IMR-90 (cell line): ENCODE measurements at places on chromosomes 16 and 17. TPM values are rescaled to one million over a fixed set of nuclear protein-coding genes. Genes with fewer than 3 reads are reported as not detected.
A peak's percentile ranks its signal among the peaks of the same experiment; 100 is the strongest.

The ADAT1 gene
- 22.7 and 23.4 TPM in 2 replicates for polyA plus RNA-seq

DNA sequence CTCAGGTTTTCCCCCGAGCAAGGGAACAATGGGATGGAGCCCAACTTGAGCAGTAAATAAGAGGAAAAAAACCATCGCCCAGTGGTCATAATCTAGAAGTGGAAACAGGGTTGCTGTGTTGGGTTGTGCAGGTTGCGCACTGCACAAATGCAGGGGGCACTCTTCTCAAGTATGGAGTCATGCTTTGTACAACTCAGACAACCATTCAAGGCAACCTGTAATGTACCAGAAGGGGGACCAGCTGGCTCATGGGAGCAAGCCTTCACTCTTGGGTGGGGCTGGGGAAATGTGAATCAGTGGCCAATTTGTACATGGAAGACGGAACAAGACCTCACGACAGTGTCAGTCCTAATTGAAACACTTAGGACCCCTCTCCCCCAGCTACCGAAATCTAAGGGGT lies 23.9 kb upstream of the LITAF start:
- DNase-seq: no peak

DNA sequence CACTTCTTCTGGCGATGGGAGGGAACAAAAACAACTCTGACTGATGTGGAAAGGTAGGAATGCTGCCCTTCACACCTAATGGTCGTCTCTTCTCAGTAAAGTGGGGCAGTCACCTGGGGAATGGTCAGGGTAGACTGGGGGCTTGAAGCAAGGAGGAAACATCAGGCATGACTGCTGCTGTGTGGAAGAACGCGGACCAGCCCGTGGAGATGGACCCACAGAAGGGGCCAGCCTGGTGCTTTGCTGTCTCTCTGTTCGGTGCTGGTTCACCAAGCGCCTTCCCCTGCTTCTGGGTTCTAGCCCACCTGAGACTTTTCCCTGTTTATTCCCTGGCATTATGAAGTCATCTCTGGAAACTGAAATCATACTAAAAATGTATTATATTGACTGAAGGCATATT lies 96.2 kb upstream of the DNAH17 start:
- no peak for DNase-seq

The DNAH9 gene
- polyA plus RNA-seq: not detected in 2 replicates

The MAP2K4 gene
- 12.2 and 14.5 TPM in 2 replicates for polyA plus RNA-seq

The NLRC3 gene
- polyA plus RNA-seq: not detected in 2 replicates

The TMEM114 gene
- not detected in 2 replicates for polyA plus RNA-seq

DNA sequence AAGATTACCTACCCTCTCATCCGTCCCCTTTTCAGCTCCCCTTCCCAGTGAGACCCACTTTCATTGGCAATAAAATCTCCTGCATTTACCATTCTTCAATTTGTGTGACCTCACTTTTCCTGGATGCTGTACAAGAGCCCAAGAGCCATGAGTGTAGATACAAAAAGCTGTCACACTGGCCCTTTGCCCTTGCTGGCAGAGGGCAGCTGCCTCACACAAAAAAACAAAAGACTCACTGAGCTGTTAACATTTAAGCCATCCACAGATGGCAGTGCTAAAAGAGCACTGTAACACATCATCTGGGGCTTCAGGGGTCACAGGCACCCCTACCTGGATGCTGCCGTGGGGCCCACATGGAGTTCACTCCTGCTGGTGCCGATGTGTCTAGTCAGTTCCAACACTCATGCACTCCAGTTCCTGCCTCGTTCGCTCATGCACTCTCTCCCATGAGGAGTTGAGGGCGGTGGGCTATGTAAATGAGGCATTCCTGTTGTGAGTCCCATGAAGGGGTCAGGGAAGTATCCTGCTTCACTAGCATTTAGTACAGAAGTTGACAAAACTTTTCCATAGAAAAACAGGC lies 123.1 kb downstream of the CA10 start:
- no peak for DNase-seq

DNA sequence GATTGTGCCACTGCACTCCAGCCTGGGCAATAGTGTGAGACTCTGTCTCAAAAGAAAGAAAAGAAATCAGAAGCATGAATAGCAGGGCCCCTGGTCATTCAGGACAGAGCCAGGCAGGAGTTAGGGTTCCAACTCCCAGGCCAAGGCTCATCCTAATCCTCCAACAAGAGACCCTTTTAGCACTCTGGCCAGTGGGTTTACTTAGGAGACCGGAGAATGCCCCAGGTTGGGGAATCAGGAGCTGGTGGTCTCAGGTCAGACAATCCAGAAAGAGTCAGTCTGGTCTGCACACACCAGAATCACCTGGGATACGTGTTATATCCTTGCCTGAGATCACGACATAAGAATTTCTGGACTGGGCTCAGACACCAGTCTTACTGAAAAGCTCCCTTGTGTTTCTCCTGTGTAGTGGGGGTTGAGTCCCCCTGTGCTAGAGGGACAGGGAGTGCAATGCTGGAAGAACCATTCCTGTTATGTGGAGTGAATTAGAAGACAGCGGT lies 48.7 kb downstream of the CCDC42 start:
- no peak for DNase-seq

- no peak for DNase-seq
These were observed 474.3 kb upstream of the TOM1L1 start for GRCh38 chr17:54426296-54426886.

DNA sequence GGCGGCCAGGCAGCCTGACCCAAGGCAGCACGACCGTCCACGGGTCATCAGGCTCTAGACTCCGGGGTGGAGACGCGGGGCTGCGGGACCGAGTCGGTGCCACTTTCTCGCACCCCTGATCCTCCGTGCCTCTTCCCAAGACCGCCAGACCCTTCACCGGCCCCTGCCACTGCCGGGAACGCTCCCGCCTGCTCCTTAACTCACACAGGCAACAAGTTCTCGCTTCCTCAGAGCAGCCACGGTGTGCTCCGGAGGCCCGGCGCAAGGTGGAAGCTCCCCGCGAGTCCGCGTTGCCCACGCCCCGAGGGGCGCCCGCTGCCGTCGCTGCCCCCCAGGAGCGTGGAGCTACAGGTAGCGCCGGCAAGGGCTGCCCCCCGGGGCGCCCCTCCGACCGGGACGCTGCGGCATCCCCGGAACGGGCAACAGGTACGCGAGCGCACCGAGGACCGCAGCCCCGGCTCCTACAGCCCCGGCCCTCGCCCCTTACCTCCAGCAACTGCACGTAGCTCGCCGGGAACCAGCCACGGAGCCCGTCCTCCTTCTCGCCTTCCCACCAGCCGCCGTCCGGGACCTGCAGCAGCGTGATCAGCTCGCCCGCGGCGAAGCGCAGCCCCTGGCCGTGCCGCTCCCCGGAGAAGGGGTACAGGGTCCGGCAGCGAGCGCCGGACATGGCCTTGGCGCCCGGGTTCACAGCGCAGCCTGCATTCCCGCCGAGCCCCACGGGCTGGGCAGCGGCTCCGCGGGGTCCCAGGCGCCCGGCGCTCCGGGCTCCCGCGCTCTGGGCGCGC lies 491 bp downstream of the GAS7 start:
- no peak for DNase-seq

GRCh38 chr17:75704963-75705875 lies 16.0 kb upstream of the ITGB4 start:
- DNase-seq: no peak

The CA10 gene
- not detected in 2 replicates for polyA plus RNA-seq

The C1QL1 gene
- polyA plus RNA-seq: 0.84 and 1.5 TPM in 2 replicates

DNA sequence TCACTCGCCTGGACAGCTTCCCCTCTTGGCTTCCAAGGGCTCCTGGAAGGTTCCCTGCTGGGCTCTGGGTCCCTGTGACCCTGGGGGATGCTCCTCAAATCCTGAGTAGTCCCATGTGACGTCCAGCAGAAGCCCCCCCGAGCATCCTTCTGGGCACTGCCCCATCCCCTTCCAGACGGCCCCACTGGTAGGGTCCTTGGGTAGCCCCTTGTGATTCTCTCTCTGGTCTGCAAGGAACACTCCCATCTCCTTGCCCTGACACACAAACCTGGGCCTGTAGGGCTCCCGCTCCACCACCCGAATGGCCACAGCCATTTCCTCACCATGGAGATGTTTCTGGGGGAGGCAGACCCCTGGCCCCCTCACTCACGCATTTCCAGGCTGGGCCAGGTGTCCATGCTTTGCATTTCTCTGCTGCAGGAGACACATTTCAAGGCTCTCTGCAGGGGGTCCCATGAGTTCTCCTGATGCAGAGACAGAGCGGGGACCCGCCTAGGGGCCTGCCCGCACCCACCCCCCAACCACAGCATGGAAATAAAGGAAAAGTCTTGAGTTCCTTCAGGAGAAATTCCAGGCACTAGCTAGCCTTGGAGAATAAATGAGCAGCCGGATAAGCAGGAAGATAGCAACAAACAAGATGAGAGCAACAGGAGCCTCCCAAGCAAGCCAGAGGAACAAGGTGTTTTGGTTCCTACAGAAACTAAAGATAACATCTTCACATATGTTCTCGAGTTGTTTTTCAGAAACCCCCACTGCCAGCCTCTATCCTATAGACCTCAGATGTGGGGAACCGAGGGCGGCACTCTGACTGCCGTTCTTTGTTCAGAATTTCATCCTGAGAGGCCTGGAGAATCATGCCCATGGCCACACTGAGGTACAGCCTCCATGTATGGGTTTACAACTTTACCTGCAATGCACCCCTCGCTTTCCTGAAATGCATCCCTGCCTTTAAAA lies 128.8 kb downstream of the MGAT5B start:
- DNase-seq: no peak

The CACNG5 gene
- not detected in 2 replicates for polyA plus RNA-seq

The FNDC8 gene
- polyA plus RNA-seq: not detected in 2 replicates

- DNase-seq: no peak
These were observed 6.2 kb upstream of the CPSF4L start for GRCh38 chr17:73267648-73268537.

GRCh38 chr17:27513849-27514248 lies 57.6 kb downstream of the KSR1 start:
- no peak for DNase-seq

The C17orf58 gene
- polyA plus RNA-seq: 10.2 and 10.3 TPM in 2 replicates

DNA sequence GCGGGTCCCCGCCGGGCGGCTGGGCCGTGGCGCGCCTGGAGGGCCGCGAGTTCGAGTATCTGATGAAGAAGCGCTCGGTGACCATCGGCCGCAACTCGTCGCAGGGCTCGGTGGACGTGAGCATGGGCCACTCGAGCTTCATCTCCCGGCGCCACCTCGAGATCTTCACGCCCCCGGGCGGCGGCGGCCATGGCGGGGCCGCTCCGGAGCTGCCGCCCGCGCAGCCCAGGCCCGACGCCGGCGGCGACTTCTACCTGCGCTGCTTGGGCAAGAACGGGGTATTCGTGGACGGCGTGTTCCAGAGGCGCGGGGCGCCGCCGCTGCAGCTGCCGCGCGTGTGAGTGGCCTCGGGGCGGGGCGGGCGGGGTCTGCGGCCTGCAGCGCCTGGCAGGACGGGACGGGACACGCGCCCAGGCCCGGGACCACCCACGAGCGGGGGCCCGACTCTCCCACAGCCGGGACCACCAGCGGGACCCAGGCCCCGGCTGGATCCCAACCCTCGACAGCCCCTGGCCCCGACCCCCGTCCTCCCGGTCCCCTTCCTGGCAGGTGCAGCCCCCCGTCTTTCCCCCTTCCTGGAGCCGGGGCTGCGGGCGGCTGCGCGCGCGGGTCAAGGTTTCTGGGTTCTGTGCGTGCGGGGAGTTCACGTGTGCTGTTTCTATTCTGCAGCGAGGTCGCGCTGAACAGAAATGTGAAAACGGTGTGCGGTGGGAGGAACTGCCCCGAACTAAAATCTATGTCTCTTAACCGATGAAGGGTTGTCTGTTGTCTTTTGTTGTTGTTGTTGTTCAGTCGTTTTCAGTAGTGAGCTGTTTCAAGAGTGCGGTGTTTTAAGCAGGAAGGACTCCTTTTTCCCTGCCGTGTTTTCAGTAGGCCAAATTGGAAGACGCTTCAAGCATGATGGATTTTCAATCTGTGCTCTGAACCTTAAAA lies 705 bp downstream of the FOXK2 start:
- DNase-seq: no peak

GRCh38 chr16:50752471-50753235 lies 10.8 kb downstream of the CYLD start:
- DNase-seq: no peak

The C16orf89 gene
- polyA plus RNA-seq: 0.17 and 0.30 TPM in 2 replicates

- DNase-seq: no peak
These were observed 11.8 kb downstream of the CNGB1 start for GRCh38 chr16:57959121-57959520.

DNA sequence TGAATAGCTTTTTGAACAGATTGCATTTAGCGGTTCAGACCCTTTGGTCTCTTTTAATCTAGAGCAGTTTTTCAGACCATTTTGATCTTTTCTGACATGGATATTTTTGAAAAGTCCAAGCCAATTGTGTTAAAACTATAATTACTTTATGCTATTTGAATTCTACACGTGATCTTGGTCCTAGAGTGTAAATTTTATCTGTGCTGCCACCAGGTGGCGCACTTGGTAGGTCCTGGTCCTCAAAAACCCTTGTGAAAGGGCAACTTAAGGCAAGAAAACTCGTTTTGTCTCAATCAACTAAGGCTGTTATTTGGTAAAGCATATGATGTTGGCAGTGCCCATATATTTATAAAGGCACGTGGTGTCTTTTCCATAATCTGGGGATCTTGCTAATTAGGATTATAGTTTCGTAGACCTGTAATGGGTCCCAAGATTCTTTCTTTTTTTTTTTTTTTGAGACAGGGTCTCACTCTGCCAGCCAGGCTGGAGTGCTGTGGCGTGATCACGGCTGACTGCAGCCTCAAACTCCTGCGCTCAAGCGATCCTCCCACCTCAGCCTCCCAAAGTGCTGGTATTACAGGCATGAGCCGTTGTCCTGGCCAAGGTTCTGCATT lies 43.9 kb upstream of the TEX2 start:
- peak; percentile 67 for DNase-seq

The GOSR2 gene
- 59.5 and 63.4 TPM in 2 replicates for polyA plus RNA-seq

The CCDC144A gene
- polyA plus RNA-seq: 0.49 and 0.51 TPM in 2 replicates

The PIRT gene
- not detected in 2 replicates for polyA plus RNA-seq

DNA sequence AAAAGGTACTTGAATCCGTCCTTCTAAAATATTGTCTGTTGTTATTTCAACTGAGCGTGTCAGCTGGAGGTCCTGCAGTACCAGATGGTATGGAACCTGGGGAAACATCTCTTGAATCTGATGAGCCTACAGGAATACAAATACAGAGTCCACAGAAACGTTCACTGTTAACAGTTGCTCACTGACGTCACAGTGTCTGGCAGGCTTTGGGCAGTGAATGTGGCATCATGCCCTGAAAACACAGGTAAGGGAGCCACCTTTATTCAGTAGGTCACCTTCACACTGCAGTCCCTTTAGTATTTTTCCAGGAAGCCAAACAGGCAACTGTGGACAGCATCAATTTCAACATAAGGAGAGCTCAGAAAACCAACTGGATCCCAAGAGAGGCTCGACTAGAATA lies 56.1 kb downstream of the AMFR start:
- DNase-seq: no peak

The CCL17 gene
- polyA plus RNA-seq: not detected in 2 replicates

The KRTAP2-1 gene
- polyA plus RNA-seq: not detected in 2 replicates

DNA sequence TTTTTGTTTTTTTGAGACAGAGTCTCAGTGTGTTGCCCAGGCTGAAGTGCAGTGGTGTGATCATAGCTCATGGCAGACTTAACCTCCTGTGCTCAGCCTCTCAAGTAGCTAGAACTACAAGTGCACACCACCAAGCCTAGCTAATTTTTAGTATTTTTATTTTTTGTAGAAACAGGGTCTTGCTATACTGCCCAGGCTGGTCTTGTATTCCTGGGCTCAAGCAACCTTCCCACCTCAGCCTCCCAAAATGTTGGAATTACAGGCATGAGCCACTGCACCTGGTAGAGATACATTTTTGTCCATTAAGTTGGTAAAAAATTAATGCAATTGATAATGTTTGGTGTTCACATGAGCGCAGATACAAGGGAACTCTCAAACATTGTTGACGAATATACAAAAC lies 22.2 kb upstream of the SRCIN1 start:
- DNase-seq: no peak
